Activated CD8-positive, alpha-beta T cell treated with anti-CD3 and anti-CD28 coated beads, Interleukin-2, amount 10 ng/mL, durations not matched to agents 7 days and 5 days (primary cell): ENCODE measurements at places on chromosomes 4 and X.

DNA sequence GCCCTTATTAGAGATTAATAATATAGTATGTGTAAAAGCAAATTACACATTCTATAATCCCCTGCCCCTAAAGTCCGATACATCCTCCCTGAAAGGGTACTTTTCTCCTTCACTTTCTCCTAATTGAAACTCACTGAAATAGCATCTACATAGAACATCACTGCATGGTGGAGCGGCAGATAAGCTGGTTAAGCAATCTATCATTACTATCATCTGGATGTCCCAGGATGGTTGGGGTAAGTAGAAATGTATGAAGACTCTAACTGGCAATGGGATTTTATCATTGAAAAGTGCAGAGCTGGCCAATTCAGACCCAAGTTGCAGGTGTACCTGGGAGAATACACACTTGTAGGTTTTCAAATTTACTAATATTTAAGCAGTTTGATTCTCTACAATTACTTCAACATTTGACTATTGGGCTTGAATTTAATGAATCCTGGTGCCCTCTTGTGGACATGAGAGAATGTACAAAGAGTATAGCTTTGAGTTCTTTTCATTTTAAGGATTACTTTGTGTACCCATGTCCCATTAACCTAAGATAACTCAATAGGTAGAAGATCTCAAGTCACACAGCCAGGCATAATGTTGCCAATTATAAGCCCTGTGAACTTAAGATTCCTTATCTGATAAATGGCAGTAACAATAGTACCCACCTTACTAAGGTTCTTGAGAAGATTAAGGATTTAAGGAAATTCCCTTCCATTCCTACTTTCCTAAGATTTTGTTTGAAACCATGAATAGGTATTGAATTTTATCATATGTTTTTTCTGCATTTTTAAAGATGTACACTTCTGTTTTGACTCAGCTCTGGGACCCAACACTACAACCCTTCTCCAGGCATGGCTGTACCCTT is 69.8 kb downstream of the SHROOM3 start:
- no peak for DNase-seq

GRCh38 chr4:138816875-138817274 is 198.7 kb upstream of the NOCT start:
- DNase-seq = no peak

DNA sequence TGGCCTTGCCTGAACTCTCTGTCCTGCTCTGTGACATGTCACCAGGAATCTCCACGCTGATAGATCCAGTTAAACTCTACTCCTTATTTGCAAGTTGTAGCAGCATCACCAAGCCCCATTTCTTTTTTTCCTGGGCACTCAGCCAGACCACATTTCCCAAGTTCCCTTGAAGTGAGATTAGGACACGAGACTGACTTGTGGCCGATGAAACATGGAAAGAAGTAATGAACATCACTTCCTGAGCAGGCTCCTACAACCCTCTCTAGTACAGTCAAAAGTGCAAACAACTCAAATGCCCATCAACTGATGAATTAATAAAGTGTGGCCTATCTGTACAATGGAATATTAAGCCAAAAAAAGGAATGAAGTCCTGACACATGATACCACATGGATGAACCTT is 74.6 kb downstream of the MAP3K15 start:
- no peak for DNase-seq

DNA sequence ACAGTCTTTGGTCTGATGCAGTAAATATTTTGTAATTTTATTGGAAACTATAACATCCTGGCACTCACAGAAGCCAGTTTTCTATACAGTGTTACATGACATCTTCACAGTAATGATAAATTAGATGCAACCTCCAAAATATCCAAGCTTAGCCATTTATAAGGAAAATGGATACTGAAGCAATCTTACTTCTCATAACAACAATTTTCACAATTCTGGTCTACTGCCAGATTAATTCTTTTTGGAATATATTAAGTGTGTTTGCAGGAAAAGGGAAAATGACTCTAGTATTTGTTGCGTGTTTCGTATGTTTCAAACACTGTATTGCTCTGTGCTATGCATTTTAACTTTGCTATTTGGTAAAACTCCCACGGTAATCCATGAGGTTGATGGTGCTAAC is 1870.9 kb downstream of the ARAP2 start:
- no peak for DNase-seq

DNA sequence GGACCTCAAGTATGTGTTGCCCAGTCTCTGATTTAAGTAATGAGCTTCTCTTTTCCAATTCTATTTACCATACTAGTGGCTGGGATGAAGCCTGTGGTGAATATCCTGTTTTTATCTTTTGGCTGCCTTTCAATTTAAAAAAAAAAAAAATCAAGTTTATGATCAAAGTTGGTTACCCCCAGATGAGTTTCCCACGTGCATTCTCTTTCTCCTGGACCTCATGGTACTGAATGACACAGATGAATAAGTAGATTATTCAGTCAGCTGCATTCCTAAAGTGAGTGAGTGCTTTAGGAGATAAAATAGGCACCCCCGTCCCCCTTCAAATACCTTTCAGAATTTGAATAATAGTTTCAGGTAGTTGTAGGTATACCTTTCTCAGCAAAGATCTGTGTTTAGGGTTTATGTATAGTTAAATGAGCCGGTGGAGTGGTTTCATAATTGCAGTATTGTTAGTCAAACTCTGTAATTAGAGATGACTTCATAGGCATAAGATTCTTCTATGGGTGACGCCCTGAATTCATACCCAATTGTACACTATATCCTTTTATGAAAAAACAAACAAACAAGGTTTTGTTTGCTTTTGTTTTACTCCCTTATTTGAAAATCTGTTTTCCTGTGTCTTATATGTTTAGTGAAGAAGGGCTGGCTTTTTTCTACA is 41.9 kb downstream of the PLS3 start:
- DNase-seq = no peak

GRCh38 chr4:890036-890695 is 42.0 kb downstream of the GAK start:
- DNase-seq = no peak

DNA sequence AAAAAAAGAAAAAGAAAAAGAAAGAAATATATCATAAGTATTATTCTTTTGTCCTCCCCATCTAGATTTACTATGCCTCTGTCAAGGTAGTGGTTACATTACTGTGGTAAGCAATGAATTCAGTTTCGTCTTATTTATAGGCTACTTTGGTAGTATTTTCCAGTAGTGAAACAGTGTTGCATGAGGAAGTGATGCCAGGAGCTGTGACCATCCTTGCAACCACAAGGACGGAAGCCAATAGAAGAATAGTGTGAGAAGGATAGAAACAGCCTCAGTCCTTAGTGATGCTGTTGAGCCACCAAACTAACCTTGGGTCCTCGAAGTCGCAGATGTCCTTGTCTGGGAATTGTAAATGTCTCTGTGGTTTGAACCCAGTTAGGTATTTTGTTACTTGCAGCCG is 328.5 kb downstream of the PPP3CA start:
- no peak for DNase-seq

DNA sequence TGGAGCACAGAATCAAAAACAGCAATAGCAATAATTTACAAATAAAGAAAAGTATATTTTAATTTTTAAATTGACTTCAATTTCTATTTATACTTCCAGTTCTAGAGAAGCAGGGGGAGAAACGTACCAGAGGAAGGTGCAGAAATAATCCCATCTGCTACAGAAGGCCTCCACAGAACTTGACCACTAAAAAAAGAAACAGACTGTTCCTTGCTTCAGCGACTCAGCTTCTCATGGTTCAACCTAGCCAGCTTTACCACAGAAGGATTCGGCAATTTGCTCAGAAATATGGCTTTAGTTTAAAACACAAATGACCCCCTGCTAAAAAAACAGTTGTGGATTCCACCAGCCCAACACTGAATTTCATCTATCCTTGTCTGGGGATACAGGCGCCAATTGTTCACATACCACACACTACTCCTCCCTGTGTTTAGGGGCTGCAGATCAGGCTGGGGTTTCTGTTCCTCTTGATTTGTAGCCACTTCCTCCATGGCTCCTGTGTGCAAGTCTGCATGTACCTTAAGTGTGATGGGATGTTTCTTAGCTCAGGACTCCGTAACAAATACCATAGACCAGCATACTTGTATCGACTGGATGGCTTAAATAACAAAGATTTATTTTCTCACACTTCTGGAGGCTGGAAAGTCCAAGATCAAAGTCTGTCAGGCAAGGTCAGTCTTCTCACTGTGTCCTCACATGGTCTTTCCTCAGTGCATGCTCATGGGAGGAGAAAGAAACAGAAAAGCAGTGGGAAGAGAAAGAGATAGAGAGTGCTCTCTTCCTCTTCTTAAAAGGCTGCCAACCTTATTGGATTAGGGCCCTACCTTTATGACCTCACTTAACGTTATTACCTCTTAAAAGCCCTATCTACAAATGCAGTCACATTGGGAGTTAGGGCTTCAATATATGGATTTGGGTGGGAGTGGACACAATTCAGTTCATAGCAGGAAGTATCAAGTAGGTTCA is 79.1 kb downstream of the AMOT start:
- DNase-seq = no peak

- no peak for DNase-seq
Measured at GRCh38 chr4:125765941-125766340, 451.2 kb downstream of the FAT4 start.

DNA sequence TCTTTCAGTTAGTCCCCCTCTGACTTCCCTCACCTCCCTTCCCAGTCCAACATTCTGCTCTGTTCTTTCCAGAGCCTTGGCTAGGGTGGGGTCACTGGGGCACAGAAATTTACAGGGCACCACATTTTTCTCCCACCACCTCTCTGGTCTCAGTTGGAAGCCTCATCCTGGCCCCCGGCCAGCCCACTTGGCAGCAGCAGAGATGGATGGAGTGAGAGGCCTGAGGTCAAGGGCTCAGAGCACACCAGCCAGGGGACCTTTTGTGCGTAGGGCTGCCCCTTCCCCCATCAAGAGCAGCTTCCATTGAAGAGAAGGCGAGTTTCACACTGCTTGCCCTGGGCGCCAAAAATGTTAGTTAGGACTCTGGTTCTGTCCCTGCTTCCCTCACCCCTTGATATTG is 230.9 kb downstream of the SOX3 start:
- no peak for DNase-seq

DNA sequence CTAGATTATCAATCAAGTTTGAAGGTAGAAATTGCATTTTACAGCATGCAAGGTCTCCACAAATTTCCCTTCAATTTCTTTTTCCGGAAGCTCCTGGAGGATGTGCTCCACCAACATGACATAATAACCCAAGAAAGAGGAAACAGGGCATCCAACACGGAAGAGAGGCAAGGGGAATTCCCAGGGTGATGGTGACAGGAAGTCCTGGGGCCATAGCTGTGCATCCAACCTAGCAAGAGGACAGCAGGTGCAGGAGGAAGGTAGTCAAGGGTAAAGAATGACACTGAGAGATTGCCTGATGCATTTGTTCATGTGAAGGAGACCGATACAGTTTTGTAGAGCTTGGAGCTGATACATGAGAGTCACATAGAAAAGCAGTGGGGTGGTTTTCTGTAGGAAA is 115.7 kb upstream of the LSM6 start:
- no peak for DNase-seq

DNA sequence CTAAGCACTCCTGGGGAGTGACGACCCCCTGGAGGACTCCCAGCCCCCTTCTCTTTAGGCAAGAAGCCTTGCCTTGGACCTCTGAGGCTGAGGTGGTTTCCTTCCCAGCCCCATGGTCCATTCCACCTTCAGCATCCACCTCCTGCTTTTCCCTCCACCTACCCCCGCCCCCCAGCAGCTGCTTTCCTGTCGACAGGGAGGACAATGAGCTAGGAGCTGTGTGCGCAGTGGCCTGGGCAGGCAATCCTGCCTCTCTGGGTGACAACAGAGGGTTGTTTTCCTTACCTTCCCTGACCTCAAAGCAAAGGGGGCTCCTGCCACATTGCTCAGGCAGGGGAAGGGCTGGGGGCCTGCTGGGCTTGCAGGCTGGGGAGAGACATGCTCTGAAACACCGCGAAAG is 123.5 kb downstream of the BCOR start:
- no peak for DNase-seq

- no peak for DNase-seq
Measured at GRCh38 chrX:17744896-17745523, 7.7 kb downstream of the SCML1 start.

DNA sequence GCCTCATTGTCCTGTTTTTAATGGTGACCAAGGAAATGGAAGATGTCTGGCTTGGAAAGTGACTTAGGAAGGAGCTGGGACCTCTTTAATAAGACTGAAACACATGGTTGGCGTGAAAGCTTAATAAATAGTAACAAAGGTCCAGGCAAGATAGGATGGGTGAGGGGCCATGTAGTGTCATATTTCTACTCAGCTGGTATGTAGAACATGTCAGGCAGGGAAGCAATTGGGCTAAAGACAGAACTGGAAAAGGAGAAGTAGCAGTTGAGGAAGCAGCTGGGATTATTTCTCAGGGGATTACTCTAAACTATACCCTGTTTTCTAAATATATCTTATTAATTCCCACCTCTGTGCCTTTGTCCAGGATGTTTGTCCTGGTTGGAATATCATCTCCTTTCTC is 18.6 kb downstream of the ITGB1BP2 start:
- DNase-seq = no peak

GRCh38 chr4:126725906-126726305 is 906.9 kb upstream of the INTU start:
- DNase-seq = no peak

- no peak for DNase-seq
Measured at GRCh38 chr4:123476089-123476488, 79.5 kb downstream of the SPRY1 start.

- no peak for DNase-seq
Measured at GRCh38 chr4:123843137-123843536, 446.5 kb downstream of the SPRY1 start.

DNA sequence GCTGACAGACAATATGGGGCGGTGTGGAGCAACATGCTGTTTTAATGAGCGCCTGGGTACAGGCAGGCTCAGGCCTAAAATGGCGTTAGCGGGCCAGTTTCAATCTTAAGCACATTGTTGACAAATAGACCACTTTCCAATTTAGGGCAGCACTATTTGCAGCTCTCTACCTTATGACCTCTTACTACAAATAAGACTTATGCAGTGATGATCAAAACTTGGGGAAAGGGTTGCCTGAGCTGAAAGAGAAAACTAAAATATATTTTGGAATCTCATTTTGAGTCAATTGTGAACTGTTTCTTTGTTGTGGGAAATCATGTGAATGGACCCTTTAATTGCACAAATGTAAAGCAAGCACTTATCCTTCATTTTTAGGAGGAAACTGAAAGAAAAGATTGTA is 25.5 kb upstream of the GPAT3 start:
- no peak for DNase-seq
